Spleen (tissue), 13 donors: ENCODE measurements at places on chromosomes 7 and 10. TPM values are rescaled to one million over a fixed set of nuclear protein-coding genes. Genes with fewer than 3 reads are reported as not detected.

DNA sequence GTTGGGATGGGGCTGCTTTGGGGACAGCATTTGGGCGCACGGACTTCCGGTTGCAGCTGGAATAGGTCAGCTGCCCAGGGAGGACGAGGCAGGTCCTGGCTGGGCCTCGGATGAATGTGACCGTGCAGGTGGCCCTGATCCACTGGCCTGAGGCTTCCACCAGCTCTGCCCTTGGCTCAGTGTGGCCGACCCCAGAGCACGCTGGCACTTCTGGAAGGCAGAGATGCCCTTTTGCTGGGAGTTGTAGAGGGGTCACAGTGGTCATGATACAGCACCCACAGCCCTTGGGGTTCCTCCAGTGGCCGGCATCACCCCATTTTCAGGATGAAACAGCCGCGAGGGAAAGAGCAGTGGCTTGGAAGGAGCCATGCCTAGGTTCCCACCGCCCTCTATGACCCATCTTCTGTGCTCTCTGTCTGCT is 19.0 kb downstream of the ADCY1 start:
- H3K4me3 ChIP-seq: no peak overlapping the region
- no peaks in the 10 kb centered on the region for H3K4me1 ChIP-seq
- peak; percentile 66 for DNase-seq
- H3K27me3 ChIP-seq: no peaks in the 10 kb centered on the region

Gene COBL
- polyA plus RNA-seq: 0.35 TPM

DNA sequence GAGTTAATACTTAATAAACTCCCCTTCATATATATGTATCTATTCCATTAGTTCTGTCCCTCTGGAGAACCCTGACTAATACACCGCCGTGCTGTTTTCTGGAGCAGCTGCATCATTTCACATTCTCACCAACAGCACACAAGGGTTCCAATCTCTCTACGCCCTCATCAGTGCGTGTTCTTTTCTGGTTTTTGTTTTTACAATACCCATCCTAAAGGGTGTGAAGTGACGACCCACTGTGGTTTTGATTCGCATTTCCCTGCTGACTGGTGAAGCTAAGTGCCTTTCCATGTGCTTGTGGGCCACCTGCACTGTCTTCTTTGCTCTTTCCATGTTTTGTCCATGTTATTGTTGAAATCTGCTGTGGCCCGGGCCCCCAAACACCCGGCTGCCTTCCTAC is 11.0 kb upstream of the INSIG1 start:
- no peaks in the 10 kb centered on the region for H3K27me3 ChIP-seq
- DNase-seq: no peak
- H3K4me3 ChIP-seq: no peak overlapping the region
- no peaks in the 10 kb centered on the region for H3K36me3 ChIP-seq

- H3K27ac ChIP-seq: peak within 1 kb of the TSS; percentile 43
- H3K36me3 ChIP-seq: peaks cover 33% of the 10 kb centered on the region
Observed at GRCh38 chr10:101782811-101783735, at the start of gene NPM3. Gene NPM3, minus strand, starts transcription at chr10:101783446. Its CDS starts 56 bp downstream, at chr10:101783390.

Gene PRSS37
- not detected for polyA plus RNA-seq

DNA sequence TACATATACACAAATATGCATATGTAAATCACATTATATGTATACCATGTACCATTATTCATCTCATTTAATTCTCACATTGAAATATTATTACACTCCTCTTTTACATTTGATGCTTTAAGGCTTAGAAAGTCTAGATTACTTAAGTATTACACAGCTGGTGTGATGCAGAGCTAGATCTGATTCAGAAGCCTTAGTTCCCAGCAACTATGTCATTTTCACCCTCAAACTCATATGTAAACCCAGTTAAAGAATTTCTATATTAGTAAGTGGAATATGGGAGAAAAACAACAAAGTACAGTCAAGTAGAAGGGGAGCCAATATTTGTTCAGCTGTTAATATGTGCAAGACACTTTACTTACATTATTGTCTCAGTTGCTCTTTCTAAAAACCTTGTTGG is 74.3 kb upstream of the CSTF2T start:
- H3K27ac ChIP-seq: no peak overlapping the region
- no peak for DNase-seq
- no peak overlapping the region for H3K4me3 ChIP-seq
- no peaks in the 10 kb centered on the region for H3K4me1 ChIP-seq

Gene TMEM26
- polyA plus RNA-seq: 1.0 TPM

DNA sequence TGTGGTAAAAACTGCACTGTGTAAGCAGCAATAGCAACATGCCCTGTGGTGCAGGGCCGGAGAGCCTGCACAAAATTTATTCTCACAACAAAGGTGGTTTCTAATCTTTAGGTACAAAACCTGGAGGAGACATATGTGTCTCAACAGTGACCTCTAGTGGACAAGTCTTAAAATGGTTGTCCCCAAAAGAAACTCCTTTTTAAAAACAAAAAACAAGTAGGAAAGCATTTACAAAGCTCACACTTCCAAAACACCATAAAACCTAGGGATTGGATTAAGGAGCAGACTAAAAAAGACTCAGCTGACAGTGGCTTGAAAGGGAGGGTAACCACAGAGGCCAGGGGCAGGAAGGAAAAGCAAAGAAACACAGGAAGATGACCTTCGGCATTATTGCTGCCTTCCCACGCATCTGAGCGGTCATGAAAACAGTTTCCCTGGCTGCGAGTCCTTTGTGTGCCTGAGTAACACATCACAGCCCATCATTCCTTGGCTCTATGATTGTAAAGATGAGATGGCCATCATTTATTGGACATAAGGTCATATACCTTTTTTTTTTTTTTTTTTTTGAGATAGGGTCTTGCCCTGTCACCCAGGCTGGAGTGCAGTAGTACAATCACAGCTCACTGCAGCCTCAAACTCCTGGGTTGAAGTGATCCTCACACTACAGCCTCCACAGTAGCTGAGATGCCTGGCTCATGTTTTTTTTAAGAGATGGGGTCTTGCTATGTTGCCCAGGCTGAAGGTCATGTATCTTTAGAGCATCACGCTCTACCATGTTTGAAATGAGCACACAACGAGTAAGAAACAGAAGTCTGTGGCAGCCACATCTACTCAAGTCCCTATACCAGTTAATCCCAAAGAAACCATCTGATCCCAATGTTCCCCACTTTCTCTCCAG is 39.5 kb downstream of the RSU1 start:
- H3K27me3 ChIP-seq: no peaks in the 10 kb centered on the region
- H3K4me3 ChIP-seq: no peak overlapping the region
- peaks cover 14% of the 10 kb centered on the region for H3K4me1 ChIP-seq
- H3K27ac ChIP-seq: peak overlapping the region; percentile 54
- H3K36me3 ChIP-seq: no peaks in the 10 kb centered on the region

Gene TSPAN15
- 28.2 TPM for polyA plus RNA-seq

GRCh38 chr7:126398285-126398684 is 854.5 kb downstream of the GRM8 start:
- H3K36me3 ChIP-seq: no peaks in the 10 kb centered on the region
- H3K4me3 ChIP-seq: no peak overlapping the region
- no peaks in the 10 kb centered on the region for H3K4me1 ChIP-seq
- no peaks in the 10 kb centered on the region for H3K27me3 ChIP-seq

- no peaks in the 10 kb centered on the region for H3K27me3 ChIP-seq
- no peak for DNase-seq
- no peaks in the 10 kb centered on the region for H3K4me1 ChIP-seq
Observed at GRCh38 chr10:2022401-2022800, 285.1 kb upstream of the ADARB2 start.

- H3K36me3 ChIP-seq: no peaks in the 10 kb centered on the region
- no peak overlapping the region for H3K4me3 ChIP-seq
- no peak overlapping the region for H3K27ac ChIP-seq
Observed at GRCh38 chr10:120559800-120560199, 102.8 kb downstream of the PLPP4 start.

GRCh38 chr10:99695761-99696160 is 36.2 kb downstream of the COX15 start:
- no peak for DNase-seq
- H3K27ac ChIP-seq: no peak overlapping the region
- H3K27me3 ChIP-seq: no peaks in the 10 kb centered on the region
- H3K4me3 ChIP-seq: no peak overlapping the region
- H3K36me3 ChIP-seq: peaks cover 92% of the 10 kb centered on the region

DNA sequence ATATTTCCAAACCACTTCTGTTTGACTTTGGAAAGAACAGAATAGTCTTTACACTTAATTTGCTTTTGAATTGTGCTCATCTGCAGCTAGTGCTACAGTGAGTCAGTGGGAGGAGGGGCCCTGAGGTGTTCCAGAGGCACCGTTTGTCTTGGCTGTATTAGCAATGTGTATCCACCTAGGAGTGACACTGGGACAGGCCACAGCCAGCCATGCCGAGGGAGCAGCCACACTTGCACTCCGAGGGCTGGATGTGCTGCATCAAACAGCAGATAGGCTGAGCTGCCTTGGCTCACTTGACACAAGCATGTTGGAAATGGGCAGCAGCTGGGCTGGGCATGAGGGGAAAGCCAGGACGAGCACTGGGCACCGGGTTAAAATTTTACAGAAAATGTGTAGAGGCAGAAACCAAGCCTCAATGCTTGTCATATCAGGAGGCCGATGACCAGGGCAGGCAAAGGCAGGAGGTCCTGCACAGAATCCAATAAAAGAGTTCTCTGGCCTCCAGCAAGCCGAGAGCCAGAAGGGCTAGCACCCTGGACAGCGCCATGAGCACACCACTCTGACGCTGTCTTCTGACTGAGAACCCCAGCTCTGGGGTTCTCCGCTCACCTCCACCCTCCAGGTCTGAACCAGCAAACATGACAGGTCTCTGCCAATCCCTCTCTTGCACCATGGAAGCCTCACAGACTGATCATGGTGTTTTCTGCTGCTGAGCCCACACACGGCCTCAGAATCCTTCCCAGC is 163.3 kb downstream of the GRID1 start:
- no peaks in the 10 kb centered on the region for H3K4me1 ChIP-seq
- H3K27me3 ChIP-seq: no peaks in the 10 kb centered on the region
- no peak overlapping the region for H3K4me3 ChIP-seq
- no peaks in the 10 kb centered on the region for H3K36me3 ChIP-seq

DNA sequence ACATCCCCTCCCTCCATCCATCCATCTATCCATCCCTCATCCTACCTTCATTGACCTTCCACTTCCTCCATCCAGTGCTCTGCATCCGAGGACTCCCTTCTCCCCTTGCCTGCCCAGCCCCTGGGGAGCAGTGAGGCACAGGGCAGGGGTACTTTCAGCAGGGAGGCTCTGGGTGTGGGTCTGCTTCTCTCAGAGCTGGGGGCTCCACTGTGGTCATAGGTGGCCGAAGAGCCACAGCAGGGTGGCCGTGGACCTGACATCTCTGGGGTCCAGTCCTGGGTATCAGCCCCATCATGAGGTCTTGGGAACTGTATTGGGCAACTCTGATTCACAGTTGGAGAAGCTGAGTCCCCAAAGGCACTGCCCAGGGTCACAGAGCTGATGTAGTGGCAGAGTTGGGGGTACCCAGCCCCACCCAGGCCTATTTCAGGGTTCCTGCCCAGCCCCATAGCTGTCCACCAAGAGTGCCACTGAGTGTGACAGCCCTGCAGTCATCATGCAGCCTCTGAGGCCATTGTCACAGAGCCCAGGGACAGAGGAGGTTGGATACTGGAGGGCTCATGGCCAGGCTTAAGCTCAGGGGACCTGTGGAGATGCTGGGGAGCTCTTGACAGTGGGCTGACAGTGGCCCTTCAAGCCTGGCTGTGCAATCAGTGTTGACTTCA is 35.3 kb upstream of the DPYSL4 start:
- H3K4me3 ChIP-seq: no peak overlapping the region
- no peaks in the 10 kb centered on the region for H3K36me3 ChIP-seq
- H3K27ac ChIP-seq: no peak overlapping the region
- DNase-seq: no peak

Gene MOGAT3
- polyA plus RNA-seq: not detected

DNA sequence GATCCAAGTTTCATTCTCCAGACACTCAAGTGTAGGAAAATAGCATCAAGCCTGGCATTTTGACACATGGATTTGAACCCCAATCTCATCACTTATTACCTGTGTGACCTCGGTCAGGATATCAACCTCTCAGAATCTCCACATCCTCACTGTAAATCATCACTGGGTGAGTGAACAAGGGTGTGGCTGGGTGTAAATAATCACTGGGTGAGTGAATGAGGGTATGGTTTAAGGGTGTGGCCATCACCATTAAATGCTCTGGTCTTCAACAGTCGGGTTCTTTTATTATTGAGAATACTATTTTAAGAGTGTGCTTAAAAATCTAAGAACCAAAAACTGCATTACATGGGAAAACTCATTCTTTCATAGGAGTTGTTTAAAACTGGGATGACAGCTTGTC is 200.1 kb downstream of the DOCK4 start:
- H3K27me3 ChIP-seq: no peaks in the 10 kb centered on the region
- no peaks in the 10 kb centered on the region for H3K4me1 ChIP-seq
- no peak overlapping the region for H3K27ac ChIP-seq
- no peak overlapping the region for H3K4me3 ChIP-seq
- no peaks in the 10 kb centered on the region for H3K36me3 ChIP-seq
- no peak for DNase-seq

- no peaks in the 10 kb centered on the region for H3K27me3 ChIP-seq
- no peak overlapping the region for H3K27ac ChIP-seq
- peaks cover 11% of the 10 kb centered on the region for H3K4me1 ChIP-seq
- DNase-seq: no peak
- no peaks in the 10 kb centered on the region for H3K36me3 ChIP-seq
Observed at GRCh38 chr10:127254276-127254675, 57.9 kb upstream of the INSYN2A start.

Gene CNTNAP2
- 0.27 TPM for polyA plus RNA-seq

- H3K4me3 ChIP-seq: no peak overlapping the region
- H3K36me3 ChIP-seq: no peaks in the 10 kb centered on the region
- DNase-seq: no peak
- H3K4me1 ChIP-seq: no peaks in the 10 kb centered on the region
- H3K27ac ChIP-seq: no peak overlapping the region
- H3K27me3 ChIP-seq: no peaks in the 10 kb centered on the region
Observed at GRCh38 chr7:138898255-138898654, 82.9 kb downstream of the KIAA1549 start.

DNA sequence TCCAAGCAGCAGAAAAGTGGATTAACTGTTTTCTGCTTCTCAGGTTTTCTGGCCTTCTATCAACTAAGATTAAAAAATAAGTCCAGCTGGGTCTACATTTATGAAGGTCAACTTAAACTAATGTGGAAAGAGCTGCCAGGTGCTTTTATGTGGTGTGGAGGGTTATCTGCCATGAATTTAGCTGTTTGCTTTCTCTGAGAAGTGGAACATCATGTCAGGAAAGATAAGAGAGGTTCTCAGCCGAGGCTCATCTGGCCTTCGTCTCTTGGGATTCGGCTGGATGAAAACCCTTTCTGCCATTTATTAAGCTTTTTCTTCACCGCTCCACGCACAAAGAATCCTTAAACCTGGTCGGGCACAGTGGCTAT is 5.5 kb downstream of the PTPRN2 start:
- no peaks in the 10 kb centered on the region for H3K36me3 ChIP-seq
- no peak overlapping the region for H3K27ac ChIP-seq
- no peak for DNase-seq
- no peak overlapping the region for H3K4me3 ChIP-seq
- peaks cover 12% of the 10 kb centered on the region for H3K4me1 ChIP-seq
- peaks cover 39% of the 10 kb centered on the region for H3K27me3 ChIP-seq

- no peaks in the 10 kb centered on the region for H3K4me1 ChIP-seq
- H3K36me3 ChIP-seq: no peaks in the 10 kb centered on the region
- no peak overlapping the region for H3K4me3 ChIP-seq
- H3K27me3 ChIP-seq: no peaks in the 10 kb centered on the region
- H3K27ac ChIP-seq: no peak overlapping the region
- DNase-seq: no peak
Observed at GRCh38 chr7:94135180-94135579, 131.0 kb upstream of the BET1 start.
